ENCODE measurements at places on chromosomes 11 and 22.

DNA sequence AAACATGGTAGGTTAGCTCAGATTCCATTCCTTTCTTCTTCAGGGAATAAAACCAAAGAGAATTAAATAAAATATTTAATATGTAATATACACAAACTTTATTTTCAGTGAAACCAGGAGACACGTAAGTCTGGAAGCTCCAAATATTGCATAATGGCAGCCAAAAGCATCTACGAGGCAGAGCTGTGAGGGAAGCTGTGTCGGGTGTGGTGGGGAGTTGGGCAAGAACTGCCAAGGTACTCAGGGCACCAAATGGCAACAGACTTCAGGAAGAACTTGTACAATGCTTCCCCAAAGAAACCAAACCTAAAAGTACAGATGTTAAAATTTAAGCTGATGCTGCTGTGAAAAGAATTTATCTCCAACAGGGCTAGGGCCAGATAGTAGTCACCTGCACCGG, 47.5 kb upstream of the C11orf87 start:
- no peak for DNase-seq

- DNase-seq: peak; percentile 63
These were observed 50.2 kb downstream of the LIF start for GRCh38 chr22:30196141-30196879.

- no peak for DNase-seq
These were observed 827.4 kb downstream of the OPCML start for GRCh38 chr11:132704781-132705375.

DNA sequence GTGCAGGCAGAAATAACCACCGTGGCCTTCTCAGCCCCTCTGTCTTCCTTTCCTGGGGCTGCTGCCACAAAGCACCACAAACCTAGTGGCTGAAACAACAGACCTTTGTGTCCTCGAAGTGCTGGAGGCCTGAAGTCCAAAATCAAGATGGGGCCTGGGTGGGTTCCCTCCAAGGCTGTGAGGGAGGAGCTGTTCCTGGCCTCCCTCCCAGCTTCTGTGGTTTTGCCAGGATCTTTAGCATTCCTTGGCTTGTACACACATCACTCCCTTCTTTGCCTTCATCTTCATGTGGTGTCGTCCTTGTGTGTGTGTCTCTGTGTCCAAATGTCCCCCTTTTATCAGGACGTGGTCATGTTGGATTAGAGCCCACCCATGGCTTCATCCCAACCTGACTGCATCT, 29.0 kb upstream of the PARVG start:
- no peak for DNase-seq

DNA sequence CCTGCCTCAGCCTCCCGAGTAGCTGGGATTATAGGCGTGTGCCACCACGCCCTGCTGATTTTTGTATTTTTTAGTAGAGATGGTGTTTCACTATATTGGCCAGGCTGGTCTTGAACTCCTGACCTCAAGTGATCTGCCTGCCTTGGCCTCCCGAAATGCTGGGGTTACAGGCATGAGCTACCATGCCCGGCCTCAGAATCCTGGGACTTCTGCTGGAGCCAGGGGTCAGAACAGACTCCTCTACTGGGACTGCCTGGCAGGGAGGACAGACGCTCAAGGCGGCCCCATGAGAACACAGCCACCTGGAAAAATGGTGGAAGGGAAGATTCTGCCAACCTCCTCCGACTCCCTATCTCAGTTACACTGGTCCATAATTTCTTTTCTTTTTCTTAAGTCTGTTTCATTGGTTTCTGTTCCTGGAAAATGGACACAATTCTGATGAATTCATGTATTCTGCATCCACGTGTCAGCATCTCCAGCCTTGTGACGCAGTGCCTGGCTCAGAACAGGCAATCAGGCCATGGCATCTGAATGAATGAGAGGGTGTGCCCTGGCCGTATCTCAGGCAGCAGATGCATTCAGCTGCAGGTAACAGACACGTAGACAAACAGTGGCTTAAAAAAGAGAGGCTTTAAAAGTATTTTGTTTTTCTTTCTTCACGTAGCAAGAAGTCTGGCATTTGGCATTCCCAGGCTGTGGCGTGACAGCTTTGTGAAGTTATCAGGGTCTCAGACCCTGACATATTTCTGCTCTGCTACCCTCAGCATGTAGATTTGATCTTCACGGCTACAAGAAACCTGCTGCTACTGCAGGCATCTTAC, 4.8 kb downstream of the SMIM38 start:
- DNase-seq: no peak

- no peak for DNase-seq
These were observed 36.0 kb downstream of the SLN start for GRCh38 chr11:107675902-107676301.

DNA sequence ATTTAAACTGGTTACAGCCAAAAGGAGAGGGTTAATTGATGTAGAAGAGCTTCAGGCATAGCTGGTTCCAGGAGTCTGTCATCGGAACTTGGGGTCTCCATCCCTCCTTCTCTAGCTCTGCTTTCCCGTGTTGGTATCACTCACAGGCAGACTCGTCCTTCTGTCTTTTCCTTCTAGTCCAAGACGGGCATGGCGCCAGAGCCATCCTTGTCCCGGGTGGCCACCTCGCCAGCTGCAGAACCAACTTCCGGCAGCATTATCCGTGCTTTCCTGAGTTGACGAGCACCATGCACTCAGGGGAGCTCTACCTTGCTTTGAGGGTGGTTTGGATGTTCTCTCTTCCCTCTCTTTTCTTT, 14.7 kb downstream of the LINC01488 start:
- no peak for DNase-seq

DNA sequence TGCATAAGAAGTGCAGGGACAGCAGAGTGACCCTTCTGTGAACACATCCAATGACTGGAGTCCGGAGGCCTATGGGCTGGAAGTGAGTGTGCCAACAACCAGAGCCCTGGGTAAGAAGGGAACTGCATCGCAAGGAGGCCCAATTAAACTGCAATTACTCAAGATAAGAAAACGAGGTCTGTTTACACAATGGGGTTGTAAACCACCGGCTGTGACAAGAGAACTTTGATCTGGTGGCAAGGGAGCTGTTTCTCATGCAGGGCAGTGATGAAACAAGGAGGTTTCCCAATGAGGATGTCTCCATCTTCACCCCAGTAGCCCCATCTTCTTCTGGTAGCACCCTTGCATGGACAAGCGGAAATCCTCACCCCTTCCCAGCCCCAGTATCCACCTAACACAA, 21.5 kb downstream of the ETS1 start:
- no peak for DNase-seq

- no peak for DNase-seq
These were observed 8.2 kb upstream of the KAT5 start for GRCh38 chr11:65703846-65704245.

GRCh38 chr11:128391811-128392210, 195.5 kb downstream of the ETS1 start:
- DNase-seq: no peak

- DNase-seq: no peak
These were observed 24.2 kb upstream of the HORMAD2 start for GRCh38 chr22:30056015-30056414.

DNA sequence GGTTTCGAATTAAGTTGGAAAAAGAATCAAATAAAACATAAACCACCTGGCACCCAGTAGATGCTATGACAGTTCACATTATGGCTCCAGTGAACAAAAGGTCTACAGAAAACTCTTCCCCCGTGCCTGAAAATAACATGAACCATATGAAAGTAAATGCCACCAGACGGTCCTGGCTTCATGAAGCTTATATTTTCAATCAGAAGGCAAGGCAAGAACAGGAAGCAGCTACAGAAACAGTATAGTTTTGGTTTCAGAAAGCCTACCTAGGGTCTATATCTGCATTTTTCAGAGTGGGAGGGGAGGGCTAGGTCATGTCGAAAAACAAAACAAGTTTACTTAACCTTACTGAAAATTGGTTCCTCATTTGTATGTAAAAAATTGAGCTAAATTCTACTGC, 9.8 kb downstream of the RAB30 start:
- no peak for DNase-seq

GRCh38 chr11:84437071-84437980, 1151.2 kb upstream of the CCDC90B start:
- no peak for DNase-seq

GRCh38 chr11:76604081-76604625, 66.4 kb downstream of the LRRC32 start:
- DNase-seq: no peak

GRCh38 chr11:62390722-62391121, 28.1 kb upstream of the SCGB1A1 start:
- DNase-seq: no peak

DNA sequence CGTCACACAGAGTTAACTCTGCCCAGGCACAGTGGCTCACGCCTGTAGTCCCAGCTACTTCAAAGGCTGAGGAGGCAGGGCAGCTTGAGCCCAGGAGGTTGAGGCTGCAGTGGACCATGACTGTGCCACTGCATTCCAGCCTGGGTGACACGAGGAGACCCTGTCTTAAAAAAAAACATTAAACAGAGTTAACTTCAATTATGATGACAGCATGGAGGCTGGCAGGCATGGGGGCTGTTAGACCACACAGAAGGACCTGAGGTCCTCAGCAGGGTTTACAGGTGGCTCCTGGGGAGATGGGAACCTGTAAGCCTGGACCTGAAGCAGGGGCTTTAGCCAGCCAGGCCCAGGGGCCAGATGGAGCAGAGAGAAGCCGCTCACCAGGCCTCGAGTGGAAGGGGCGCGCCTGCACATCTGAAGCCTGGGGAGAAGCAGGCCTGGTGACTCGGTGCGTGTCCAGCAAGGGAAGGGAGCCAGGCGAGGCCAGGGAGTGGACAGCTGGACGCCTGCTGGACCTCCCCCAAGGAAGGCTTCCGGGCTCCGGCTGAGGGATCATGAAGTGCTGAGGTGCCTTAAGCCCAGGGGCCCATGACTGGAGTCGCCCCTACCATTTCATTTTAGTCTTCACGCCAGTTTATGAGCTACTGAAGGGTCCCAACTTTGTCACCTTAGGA, 25.3 kb downstream of the RPUSD4 start:
- no peak for DNase-seq

DNA sequence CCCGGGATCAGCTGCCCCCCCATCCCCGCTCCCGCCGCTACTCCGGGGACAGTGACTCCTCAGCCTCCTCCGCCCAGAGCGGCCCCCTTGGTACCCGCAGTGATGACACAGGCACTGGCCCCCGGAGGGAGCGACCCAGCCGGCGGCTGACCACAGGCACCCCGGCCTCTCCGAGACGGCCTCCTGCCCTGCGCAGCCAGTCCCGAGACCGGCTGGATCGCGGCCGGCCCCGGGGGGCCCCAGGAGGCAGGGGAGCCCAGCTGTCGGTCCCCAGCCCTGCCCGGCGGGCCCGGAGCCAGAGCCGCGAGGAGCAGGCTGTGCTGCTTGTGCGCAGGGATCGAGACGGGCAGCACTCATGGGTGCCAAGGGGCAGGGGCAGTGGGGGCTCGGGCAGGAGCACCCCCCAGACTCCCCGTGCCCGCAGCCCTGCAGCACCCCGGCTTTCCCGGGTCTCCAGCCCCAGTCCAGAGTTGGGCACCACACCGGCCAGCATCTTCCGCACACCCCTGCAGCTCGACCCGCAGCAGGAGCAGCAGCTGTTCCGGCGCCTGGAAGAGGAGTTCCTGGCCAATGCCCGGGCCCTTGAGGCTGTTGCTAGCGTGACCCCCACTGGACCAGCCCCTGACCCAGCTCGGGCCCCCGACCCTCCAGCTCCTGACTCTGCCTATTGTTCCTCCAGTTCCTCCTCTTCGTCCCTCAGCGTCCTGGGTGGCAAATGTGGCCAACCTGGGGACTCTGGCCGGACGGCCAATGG, 3.9 kb downstream of the RASL10A start:
- DNase-seq: no peak

GRCh38 chr11:65719871-65720210, 757 bp downstream of the RNASEH2C start:
- DNase-seq: no peak

DNA sequence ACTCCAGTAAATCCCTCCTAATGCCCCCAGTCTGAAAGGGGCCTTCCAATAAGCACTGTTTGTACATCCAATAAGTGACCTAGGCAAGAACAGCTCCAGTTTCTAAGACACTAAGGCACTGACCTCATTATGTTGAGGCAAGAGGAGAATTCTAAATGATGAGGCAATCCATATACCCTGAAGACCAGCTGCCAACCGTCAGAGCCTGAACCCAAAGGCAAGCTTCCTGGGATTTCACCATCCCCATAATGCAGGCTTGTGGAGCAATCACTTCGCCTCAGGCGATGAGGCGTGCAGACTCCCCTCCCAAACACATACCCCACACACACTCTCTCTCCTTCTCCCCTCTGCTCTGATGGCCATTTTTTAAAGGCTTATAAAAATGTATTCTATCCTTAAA, 49.5 kb downstream of the LGR4 start:
- DNase-seq: no peak

All from thoracic aorta (tissue), 2 donors.